ENCODE measurements at places on chromosomes 12 and 14. TPM values are rescaled to one million over a fixed set of nuclear protein-coding genes. Genes with fewer than 3 reads are reported as not detected.

Gene KRT75
- total RNA-seq: not detected

DNA sequence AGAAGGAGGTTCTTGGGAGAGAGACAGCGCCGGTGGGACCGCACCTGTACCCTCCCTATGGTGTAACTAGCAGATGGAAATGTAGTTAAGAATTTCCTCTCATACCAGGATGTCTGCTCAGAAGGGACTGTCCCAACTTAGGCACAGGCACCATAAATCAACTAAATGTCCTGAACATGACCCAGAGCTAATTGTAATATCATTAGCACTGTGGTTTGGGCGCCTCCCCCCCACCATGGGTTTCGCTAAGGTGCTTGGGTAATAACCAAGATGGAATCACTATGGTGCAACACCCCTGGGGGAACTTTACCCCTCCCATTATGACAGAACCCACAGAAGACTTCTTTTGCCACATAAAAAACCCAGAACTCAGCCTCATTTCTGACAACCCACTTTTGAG lies 15.9 kb downstream of the ZNF641 start:
- no peak for DNase-seq
- no peaks in the 10 kb centered on the region for H3K36me3 ChIP-seq
- no peak overlapping the region for H3K4me3 ChIP-seq
- no peaks in the 10 kb centered on the region for H3K27me3 ChIP-seq

Gene TCL1B
- total RNA-seq: not detected

Gene MGST1
- total RNA-seq: 71.3 TPM

GRCh38 chr12:13288501-13288900 lies 92.0 kb downstream of the EMP1 start:
- H3K27ac ChIP-seq: no peak overlapping the region
- H3K4me1 ChIP-seq: no peaks in the 10 kb centered on the region
- DNase-seq: no peak
- no peak overlapping the region for H3K4me3 ChIP-seq

GRCh38 chr12:124002654-124003053 lies 29.6 kb downstream of the ZNF664 start:
- H3K27me3 ChIP-seq: no peaks in the 10 kb centered on the region
- no peak overlapping the region for H3K27ac ChIP-seq
- no peak for DNase-seq
- no peak overlapping the region for H3K4me3 ChIP-seq
- peaks cover 9% of the 10 kb centered on the region for H3K36me3 ChIP-seq
- H3K4me1 ChIP-seq: peaks cover 14% of the 10 kb centered on the region

Data from GM12878 (cell line).